ENCODE measurements at places on chromosomes 16 and 17.

DNA sequence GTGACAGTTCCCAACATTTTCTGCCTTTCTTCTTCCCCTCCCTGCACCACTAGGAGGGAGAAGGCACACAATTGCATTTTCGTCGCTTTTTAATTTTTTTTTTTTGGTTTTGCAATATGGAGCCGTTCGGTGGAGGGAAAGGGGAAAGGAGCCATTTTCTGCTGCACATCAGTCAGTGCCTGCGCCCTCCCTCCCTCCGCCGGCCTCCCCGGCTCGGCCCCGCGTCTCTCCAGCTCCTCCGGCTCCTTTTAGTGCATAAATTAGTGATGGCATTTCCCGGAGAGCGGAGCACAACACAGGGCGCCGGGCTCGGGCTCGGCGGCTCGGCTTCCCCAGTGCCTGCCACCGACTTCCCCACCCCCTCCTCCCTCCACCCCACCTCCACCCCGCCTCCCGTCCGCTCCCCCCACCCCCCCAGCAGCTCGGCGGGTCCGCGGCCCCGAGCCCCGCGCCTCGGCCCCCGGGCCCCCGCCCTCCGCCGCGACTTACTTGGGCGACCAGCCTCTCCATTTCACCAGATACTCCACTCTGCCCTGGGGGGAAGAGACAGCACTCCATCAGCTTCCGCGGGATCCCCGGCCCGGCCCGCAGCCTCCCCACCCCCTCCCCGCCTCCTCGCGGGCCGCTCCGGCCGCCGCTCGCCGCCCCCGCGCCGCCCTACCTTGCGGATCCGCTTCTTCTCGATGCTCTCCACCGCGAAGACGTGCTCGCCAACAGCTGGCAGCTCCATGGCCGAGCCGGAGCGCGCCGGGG lies 542 bp downstream of the CBX4 start:
- peak; percentile 27 for DNase-seq

DNA sequence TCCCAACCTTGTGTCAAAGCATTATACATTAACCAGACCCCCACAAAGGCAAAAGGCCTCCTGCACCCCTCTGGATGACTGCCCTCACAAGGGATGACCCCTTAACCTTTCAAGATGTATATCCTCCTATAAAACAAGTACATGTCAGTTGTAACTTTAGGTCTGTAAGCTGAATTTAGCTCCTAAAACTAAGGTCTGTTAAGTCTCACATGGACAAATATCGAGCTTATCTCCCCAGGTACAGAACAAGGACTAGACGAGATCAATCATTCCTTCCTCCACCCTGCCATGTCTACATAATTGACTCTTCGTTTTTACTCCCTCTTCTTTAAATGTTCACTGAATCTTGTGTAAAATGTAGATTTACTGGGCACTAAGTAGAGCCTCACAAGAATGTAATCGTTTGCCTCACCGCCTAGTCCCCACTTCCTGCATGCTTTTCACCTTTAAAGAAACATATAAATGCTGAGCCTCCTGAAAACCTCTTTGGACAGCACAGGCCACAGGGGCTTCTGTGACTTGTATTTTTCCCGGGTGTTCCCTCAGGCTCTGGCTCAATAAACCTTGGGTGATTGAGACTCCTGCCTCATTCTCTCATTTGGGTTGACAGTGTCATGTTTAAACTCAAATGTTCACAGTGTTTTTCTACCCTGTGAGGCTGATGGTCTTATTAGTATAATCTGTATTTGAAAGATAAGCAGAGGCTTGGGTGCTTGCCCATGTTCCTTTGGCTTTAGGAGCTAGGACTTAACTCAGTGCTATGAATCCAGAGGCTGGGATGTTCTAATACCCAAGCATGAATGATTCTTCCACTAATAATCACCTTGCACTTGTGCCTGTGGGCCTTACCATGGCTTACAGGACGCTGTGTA lies 37.6 kb downstream of the MMD start:
- no peak for DNase-seq

DNA sequence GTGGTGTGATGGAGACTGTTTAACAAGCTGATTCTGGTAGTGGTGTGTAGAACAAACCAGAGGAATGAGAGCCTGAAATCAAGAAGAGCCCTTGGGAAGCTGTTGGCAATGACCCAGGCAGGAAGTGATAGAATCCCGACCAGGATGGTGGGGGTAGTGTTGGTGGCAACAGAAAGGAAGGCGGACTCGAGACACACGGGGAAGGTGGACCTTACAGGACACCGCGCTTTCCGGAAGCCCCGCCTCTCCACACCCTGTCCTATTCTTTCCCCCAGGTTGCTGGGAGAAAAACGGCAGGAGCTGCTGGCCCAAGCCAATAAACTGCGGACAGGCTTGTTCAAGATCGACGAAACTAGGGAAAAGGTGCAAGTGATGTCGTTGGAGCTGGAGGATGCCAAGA lies 30.0 kb upstream of the KDM6B start:
- DNase-seq: no peak

GRCh38 chr17:3385869-3386816 lies at the start of gene OR3A2:
Gene OR3A2 (minus strand): TSS chr17:3386308.
- DNase-seq: no peak

DNA sequence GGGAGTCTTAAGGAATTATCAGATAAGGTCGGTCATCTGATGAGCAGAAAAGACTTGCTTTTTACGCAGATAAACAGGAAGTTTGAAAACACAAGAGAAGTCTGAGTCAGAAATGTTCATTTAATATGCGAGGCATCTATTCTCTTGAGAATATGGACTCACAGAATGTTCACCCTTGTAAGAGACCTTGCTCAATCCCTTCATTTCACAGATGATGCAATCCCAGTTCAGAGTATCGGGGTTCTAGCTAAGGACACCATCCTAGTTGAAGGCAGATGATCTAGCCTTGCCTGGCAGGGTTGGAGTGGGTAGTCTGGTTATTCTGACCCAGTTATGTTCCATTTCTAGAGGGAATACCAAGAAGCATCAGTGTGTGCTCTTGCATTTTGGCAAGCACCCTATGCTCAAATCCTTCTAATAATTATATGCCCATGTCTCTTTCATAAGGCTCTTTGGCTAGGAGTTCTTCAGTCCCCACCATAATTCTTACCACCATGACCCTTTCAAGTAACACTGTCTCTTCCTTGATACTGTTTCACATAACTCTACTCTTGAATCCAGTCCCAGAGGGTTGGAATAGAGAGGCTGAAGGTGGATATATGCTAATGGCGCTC lies 42.5 kb downstream of the YPEL2 start:
- DNase-seq: no peak

DNA sequence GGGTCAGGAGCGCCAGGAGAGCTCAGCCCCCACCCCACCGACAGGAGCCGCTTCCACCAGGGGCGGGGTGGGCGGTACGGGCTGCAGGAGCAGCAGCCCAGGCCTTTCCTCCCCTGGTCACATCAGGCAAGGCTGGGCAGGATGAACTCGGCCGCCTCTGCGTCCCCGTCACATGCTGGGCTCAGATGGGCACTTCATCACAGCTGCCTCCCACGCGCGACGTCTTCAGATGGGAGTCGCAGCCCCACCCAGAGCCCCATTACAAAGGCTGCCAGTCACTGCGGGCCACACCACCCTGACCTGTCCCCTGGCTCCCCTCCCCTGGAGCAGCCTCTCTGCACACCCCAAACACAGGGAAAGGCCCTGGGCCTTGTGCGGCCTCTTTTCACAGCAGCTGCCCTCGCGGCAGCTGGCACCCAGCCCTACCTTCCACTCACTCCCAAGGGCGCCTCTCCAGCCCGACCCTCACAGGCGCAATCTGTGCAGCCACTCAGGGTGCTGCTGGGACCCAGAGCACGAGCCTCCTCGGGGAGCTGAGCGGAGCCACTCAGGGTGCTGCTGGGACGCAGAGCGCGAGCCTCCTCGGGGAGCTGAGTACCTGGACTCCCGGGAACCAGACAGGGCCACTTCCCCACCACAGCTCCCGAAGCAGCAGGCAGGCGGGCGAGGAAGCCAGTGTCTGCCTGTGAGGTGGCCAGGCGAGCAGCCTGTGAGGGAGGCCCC lies 4.7 kb downstream of the ZNF598 start:
- DNase-seq: peak; percentile 71

DNA sequence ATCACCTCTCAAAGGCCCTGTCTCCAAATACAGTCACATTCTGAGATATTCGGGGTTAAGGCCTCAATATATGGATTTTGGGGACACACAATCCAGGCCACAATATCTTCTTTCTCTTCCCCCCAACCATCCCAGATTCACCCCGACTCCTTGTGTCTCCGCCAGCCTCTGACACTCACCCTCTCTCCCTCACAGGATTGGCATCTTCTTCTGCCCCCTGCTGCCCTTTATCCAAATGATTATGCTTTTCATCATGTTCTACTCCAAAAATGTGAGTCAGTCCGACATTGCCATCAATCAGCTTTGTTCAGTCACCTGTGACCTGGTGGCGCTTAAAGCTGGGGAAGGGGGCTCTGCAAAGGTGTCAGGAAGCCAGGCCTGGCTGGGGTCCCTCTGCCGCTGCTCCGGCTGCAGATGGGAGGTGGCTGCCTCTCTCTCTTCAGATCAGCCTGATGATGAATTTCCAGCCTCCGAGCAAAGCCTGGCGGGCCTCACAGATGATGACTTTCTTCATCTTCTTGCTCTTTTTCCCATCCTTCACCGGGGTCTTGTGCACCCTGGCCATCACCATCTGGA lies 35.1 kb downstream of the GDE1 start:
- DNase-seq: no peak

Data from NCI-H1092 (cell line).